Mesenteric fat pad (tissue), 1 donor: ENCODE measurements at places on chromosomes 2 and 18. TPM values are rescaled to one million over a fixed set of nuclear protein-coding genes. Genes with fewer than 3 reads are reported as not detected.

GRCh38 chr2:20579866-20580265, 71.0 kb downstream of the HS1BP3 start:
- no peak for DNase-seq

DNA sequence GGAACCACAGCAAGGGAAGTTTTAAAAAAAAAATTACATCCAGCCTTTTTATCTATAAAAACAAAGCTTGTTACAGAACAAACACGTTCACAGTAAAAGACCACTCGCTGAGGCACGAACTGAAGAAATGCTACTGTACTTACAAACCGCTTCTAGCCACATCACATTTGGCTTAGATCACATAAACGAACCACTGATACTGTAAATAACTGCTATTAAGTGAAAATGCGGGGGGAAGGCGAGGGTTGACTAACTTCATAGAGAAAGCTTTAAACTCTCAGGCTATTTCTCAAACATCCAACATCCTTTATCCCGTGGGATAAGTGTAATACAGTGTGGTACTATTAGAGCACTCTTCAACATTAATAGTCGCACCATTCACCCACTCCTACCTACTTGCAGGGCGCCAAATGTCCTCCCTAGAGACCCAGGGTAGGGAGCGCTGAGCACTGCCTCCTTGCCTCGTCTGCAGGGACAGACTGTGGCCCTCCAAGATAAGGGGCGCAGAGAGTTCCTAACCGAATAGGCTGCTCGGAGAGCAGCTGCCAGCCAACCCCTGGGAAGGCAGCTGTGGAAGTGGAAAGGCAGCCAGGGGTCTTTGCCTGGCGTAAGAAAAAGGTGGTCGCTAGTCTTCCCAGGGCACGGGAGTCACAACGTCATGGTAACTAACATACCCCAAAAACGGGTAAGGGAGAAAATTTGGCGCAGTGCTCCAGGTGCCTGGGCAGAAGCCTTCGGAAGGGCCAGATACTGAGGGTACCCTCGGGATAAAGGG, 854 bp downstream of the GPR155 start:
- DNase-seq: no peak

IL1RL2 gene
- 0.93 TPM for total RNA-seq

MYO5B gene
- total RNA-seq: 1.6 TPM

- no peak for DNase-seq
Observed at GRCh38 chr2:128422571-128422970, 103.9 kb upstream of the HS6ST1 start.

- DNase-seq: no peak
Observed at GRCh38 chr2:69601179-69601612, 42.3 kb downstream of the AAK1 start.

NEB gene
- 0.64 TPM for total RNA-seq

- DNase-seq: no peak
Observed at GRCh38 chr2:152505495-152505906, 170.5 kb downstream of the FMNL2 start.

DNA sequence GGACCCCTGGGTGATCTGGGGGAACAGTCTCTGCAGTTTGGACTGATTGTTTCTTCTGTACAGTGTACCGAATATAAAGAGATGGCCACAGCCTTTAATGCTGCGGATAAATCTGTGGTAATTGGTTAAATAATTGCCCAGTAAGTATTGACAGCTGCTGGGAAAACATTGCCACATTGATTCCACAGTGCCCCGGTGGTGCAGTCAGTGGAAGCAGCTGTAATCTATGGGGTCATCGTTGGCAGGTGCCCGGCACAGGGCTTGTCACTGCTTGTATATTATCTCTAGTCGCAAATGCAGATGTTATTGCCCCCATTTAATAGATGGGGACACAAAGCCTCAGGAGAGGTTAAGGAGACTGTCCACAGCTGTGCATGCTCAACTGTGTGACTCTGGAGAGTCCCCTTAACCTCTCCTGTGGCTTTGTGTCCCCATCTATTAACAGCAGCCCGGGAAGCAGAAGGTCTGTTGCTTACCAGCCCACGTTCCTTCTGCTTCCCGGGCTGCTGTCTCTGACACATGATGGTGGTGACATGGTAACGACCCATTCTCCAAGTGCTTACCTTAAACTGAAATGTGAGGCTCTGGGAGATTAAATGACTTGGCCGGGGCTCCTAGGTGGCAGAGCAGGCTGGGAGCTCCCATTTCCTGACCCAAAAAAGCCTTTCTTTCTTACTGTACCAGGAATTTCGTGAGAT, 76.9 kb downstream of the NCK2 start:
- DNase-seq: no peak

GRCh38 chr2:203857656-203858055, 9.9 kb upstream of the CTLA4 start:
- no peak for DNase-seq

FBXO41 gene
- 1.7 TPM for total RNA-seq

DNA sequence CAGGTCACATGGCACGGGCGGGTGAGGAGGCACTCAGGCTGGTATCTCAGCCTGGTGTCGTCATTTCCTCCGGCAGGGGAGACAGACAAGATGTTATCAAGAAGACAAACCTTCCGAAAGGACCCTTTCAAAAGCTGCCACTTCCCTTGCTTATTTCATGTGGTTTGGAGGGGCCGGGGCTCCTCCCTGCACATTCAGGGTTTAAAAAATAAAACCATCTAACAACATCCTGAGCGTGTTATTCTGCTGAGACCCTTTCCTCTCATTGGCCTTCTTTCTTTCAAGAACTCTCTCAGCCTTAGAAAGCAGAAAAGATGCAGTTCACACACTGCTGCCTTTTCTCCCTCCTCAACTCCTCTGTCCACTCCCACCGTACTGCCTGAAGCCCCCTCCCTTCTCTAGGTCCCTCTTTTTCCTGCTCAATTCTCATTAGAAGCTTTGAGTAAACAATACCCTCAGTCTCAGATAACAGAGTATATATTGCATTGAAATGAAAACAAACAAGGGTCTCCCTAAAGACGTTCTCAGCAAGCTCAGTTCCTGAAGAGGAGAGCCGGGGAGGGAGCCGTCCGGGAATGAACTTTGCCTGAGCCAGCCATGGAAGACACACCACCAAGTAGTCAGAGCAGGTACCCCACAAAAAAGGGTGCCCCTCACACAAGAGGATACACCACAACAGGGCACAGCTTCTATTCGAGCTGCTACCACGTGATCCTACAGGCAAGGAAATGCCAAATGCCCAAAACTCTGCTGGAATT, 9.7 kb downstream of the SMAD7 start:
- no peak for DNase-seq

DNA sequence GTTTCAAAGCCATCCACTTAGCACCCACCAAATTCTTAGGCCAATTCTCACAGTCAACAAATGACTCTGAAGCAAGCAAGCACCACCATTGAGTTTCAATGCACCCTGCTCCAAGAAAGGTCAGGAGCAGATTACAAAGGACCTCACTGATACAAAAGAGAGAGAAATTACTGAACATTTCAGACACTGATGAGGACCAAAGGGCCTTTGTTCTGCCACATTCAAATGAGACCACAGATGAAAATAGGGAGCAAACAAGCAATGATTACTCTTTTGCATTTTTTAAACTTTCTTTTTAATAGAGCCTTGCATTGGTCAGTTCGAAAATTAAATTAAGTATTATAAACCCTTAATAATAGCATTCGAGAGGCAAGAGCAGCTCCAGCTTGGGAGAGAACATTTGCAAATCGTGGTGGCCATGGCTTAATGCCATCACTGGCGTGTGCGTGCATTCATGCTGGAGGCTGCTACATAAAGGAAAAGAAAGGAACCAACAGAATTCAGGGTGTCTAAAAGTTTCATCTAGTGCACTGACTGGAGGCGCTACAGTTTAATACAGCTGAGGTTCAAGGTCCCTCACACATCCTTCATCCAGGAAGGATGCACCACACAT, 87.5 kb downstream of the KLF7 start:
- no peak for DNase-seq

- no peak for DNase-seq
Observed at GRCh38 chr2:169997140-169997887, 170.1 kb downstream of the UBR3 start.

DNA sequence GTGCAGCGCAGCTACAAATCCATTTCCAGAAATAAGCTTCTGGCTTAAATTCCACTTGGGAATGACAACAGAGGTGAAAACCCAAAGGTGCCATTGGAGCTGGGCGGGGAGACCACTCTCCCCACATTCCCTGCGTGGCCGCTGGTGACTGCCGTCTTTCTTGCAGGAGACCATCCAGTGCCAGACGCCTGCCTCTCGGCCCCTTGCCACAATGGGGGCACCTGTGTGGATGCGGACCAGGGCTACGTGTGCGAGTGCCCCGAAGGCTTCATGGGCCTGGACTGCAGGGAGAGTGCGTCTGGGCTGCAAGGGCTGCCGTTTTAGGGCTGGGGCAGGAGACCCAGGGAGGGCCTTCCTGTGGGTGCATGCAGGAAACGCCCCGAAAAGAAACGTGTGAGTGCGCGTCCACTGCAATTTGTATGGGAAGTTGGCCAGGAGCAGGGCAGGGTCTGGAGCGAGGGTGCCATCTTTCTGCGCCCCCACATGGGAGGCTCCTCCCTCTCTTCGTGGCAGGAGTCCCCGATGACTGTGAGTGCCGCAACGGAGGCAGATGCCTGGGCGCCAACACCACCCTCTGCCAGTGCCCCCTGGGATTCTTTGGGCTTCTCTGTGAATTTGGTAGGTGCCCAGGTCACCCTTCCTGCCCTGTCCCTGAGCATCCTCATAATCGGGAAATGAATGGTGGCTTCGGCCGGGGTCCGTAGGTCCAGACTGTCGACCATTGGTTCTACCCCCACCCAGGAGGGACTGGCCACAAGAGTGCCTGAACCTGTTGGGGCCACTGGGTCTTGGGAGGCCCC, 49.9 kb downstream of the SNED1 start:
- DNase-seq: peak; percentile 88
